ENCODE measurements at places on chromosomes 6 and 20.

DNA sequence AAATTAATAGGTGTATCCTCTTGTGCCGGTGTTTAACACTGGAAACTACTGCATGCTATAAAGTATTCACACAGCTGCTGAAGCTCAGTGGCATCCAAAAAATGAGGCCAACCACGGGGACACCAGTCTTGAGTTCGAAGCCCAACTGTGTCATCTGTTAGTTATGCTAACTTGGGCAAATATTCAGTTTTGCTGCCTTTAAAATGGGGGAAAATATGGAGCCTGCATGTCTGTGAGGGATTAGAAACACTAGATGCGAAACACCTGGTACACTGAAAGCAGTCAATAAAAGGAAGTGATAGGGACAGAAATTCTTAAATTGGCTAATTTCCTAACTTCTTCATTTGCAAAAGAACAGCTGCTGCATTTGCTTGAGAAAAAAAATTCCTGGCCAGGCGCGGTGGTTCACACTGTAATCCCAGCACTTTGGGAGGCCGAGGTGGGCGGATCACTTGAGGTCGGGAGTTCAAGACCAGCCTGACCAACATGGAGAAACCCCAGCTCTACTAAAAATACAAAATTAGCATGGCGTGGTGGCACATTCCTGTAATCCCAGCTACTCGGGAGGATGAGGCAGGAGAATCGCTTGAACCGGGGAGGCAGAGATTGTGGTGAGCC, 36.6 kb upstream of the MLIP start:
- DNase-seq: no peak

DNA sequence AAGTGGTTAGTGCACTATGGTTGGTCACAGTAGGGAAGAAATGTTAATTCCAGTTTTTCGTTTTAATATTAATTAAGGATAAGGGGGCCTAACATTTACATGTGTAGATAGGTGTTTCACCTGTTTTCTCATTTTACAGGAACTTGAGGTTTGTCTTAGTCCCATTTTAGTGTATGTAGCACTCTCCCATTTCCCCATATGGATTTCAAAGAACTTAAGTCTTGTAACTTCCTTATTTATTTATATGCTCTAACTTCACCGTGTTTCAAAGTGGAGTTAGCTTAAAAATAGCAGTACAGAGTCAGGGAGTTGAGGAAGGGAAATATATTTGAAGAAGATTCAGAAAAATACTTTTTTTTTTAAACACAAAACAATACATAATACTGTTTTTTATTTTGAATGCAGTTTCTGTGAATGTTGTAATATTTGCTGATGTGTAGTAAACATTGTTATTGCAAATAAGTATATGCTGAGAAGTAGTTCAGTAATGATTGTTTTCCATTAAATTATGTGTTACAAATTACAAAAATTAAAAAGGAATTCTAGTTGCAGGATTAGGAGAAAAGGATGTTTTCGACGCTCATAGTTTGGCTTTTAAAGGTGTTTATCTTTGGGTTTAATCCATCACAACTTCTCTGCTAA, 3.5 kb downstream of the SCAF8 start:
- no peak for DNase-seq

DNA sequence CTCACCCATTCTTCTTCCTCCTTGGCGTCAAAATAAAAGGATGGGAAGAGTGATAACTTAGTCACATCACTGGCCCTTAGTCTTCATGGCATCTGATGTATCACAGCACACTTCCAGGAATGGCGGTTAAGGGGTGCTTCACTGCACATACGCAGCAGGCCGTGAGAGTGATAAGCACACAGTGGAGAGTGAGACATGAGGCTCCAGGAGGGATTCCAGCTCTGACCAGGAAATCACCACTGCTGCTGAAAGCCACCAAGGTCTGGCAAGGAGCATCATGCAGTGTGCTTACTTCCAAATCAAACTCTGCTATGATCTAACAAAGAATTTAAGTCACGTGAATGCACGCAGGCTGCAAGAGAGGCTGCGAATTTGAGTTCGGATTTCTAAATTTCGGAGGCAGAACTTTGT, 62.4 kb downstream of the ARID1B start:
- no peak for DNase-seq

GRCh38 chr6:111798281-111798725, 74.9 kb downstream of the FYN start:
- DNase-seq: no peak

DNA sequence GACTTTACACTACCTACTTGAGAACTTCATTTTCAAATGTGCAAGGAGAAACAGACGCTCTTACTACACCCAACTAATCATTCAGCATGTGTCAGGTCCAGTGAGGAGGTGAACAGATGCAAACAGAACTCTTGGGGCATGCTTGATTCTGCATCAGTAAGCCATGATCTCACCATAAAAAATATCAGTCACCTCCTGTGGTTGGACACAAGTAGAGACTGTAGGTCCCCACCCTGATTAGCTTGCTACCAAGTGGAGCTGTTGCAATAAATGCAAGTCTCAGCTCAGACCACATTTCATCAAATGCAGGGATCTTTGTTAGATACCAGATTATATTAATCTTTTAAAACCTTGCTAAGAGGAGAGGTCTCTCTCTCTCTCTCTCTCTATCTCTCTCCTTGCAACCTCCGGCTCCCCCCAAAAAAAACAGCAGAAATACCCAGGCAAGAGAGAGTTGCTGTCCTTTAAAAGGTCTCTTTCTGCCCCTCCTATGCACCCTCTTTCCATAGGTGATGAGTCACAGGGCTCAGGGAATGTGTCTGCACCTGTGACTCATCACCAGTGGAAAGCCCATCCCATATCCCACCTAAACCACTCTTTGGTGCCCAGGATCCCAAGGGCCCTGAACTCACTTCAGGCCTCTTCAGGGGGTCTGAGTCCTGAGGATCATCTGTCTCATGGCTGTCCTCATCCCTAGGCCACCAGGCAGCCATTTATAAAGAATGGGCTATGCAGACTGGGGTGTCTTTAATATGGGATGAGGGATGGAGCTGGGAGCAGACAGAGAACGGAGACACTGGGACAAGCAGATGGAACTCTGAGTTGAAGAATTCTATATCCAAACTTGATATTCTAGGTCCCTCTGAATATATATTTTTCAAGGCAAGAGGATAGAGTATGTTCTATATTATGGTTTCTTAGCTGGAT, 154.5 kb downstream of the QRSL1 start:
- no peak for DNase-seq

GRCh38 chr20:51486197-51487005, 56.1 kb downstream of the NFATC2 start:
- DNase-seq: no peak

DNA sequence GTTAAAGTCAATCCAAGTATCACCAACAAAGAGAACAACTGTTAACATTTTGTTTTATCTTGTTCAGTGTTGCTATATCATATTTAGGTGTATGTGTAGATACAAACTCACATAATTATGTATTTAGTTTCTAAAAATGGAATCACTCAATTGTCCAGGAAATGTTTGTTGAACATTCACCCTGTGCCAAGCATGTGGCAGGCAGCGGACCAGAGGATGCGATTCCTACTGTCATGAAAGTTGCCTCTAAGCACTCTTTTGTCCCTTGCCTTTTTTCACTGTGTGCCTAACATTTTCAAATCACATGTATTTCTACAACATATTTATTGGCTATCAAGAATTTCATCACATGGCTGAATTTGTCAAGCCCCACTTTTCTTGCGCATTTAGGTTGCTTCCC, 16.9 kb upstream of the TGM2 start:
- no peak for DNase-seq

- no peak for DNase-seq
Observed at GRCh38 chr6:158539413-158539812, 20.5 kb upstream of the TMEM181 start.

DNA sequence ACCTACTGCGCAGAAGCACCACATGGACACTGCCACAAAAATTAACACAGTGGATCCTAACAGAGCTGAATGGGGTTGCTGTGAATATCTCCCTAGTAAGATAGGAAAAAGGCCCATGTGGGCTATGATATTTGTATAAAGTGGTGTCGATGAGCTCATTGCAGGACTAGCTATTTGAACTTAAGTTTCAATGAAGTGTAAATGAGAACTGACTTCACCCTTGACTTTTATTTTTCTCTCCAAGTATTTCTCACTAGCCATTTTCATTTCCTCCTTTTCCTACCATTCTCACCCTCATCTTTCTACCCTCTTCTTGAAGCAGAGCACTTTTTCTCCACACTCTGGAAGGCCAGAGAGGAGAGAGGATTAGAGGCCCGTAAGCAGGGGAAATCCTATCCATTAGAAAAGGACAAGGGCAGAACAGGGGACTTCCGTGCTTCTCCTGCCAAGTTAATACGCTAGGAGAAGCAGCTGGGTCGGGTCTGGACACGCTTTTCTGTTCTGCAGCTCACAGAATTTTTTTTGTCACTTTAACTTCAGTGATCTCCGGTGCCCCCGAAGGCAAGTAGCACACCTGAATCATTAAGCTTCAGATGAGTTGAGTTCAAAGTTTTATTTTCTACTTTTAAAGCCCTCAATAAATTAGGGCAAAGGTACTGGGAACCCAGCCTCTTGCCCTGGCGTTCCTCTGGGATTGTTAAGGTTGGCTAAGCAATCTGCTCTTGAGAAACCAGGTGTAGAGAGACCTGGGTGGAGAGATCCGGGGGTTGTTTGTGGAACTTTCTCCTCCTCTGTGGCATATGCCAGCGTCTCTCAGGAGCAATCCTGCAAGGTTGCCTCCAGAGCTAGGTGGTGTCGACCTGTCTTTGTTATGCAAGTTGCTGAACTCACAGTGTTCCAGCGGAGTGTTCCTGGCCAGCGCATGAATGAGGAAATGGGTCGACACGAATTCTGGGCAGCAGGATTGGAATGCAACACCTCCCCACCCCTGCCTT, 56.2 kb upstream of the ARID1B start:
- DNase-seq: no peak

DNA sequence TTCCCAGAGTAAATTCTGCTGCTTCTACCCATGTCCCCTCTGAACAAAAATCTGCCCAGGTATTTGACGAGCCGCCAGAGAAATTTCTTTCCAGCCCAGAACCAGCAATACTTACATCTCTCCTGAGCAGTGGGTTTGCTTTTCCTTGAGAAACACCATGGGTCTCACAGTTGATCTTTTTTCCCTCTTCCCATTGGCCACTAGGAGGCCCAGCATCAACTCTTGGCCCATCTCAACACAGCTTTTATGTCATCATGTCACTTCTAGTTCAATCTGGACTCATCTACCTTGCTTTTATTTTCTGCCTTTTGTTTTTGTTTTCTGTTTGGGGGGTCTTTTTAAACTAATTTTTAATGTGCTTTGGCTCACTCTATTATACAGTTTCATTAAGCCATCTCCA, 18.8 kb downstream of the MAFB start:
- no peak for DNase-seq

DNA sequence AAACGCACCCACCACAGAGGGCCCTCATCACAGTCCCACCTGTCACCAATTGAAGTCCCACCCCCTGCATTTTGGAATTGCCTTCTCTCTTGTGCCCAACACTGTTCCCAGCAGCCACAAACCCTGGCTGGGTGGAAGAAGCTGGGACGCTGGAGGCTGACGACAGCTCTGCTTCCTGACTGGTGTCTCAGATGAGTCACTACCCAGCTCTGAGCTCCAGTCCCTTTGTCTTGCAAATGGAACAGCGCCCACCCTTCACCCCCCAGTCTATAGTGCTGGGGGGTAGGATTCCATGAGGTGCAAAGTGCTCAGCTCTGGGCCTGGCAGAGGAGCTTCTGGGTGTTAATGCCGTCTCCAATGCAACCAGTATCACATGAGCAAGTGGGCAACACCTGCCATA, 85.3 kb downstream of the DLGAP4 start:
- no peak for DNase-seq

DNA sequence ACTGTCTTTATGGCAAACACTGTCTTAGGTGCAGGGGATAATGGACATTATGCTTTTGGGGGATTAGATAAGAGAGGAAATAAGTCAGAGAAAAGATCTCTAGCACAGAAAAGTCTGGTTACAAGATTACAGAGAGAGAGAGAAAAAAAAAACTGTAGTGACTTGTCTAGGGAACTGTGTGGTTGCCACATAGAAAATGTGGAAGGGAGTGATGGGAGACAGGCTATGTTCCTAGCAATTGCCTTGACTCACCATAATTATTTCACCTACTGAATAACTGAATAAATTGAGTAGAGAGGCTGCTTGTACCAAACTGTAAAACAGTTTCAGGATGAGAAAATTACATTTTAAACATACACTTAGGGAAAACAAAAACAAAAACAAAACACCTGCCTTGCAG, 229.7 kb downstream of the LAMA2 start:
- no peak for DNase-seq

GRCh38 chr6:123393331-123393730, 243.4 kb downstream of the TRDN start:
- no peak for DNase-seq

DNA sequence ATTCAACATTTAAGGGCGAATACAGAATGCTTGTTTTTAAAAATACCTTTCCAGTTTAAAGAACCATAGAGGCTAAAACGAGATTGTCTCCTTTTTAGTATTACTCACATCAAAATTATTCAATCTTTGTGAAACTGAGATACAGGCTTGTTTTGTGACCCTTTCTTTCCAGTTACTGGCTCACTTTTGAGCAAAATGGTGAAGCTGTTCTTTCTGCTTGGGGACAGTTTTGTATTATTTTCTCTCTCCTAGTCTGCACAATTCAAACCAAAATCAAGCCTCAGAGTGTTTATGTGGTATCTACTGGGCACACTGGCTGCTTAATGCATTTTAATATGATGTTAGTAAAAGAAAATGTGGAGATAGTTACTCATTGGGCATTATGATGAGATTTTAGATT, 36.5 kb downstream of the HIVEP1 start:
- no peak for DNase-seq

- DNase-seq: no peak
Observed at GRCh38 chr6:120302041-120302440, 952.5 kb upstream of the MAN1A1 start.

DNA sequence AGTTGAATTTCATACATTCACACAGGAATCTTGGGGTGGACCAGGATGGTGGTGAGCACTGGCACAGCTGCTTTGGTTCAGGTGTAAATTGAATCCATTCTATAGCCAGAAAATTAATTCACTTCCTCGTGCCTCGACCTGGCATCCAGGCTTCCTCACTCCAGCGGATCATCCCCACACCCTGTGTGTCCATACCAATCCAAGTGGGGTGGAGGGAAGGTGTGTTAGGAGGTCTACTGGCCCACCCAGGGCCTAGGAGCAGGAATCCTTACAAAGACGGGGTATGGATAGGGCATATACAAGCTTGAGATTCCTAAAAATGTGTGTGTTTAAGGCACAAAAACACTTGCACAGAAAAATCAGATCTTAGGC, 81.8 kb upstream of the SLC24A3 start:
- DNase-seq: no peak

DNA sequence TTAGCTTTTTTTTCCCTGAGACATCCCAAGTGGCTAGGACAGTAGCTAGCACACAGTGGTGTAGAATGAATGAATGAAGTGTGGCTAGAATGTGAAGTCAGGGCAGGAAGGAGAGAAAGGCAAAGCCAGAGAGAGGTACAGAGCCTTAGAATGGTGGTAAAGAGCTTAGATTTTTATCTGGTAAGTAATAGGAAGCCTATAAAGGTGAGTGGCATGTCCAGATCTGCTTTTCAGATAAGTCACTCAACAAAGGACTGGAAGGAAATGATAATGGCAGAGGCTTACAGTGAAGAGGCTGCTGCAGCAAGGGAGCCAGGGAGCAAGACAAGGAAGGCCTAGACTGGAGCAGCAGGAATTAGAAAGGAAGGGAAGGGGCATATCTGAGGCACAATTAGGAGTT, 96.0 kb upstream of the PRDM1 start:
- DNase-seq: no peak
